ENCODE measurements at places on chromosomes 7 and 10. TPM values are rescaled to one million over a fixed set of nuclear protein-coding genes. Genes with fewer than 3 reads are reported as not detected.

The COL1A2 gene
- 2,588 TPM for total RNA-seq

The GAD2 gene
- 0.07 TPM for total RNA-seq

The RGS10 gene
- 16.2 TPM for total RNA-seq

The RBM28 gene
- total RNA-seq, result 29.3 TPM

The CYP2C18 gene
- 0.69 TPM for total RNA-seq

The NRCAM gene
- 61.8 TPM for total RNA-seq

The GPR85 gene
- 27.4 TPM for total RNA-seq

The NOS3 gene
- 3.2 TPM for total RNA-seq

The SP8 gene
- 8.1 TPM for total RNA-seq

The TDRD1 gene
- 0.04 TPM for total RNA-seq

The MRLN gene
- not detected for total RNA-seq

The CYP2C19 gene
- total RNA-seq, result not detected

The HILPDA gene
- 19.3 TPM for total RNA-seq

The ACBD7 gene
- total RNA-seq, result 2.4 TPM

The GIMAP5 gene
- 0.73 TPM for total RNA-seq

The FFAR4 gene
- total RNA-seq, result 0.17 TPM

The CLRN3 gene
- not detected for total RNA-seq

The ZWINT gene
- 3.2 TPM for total RNA-seq

The CROT gene
- total RNA-seq, result 10.3 TPM

The GRM3 gene
- total RNA-seq, result 3.4 TPM

The TMEM229A gene
- not detected for total RNA-seq

The HOXA1 gene
- total RNA-seq, result 44.5 TPM

The DEPP1 gene
- 1.2 TPM for total RNA-seq

The PRTFDC1 gene
- total RNA-seq, result 31.3 TPM

The VPS41 gene
- total RNA-seq, result 45.3 TPM

The FGFR2 gene
- 0.27 TPM for total RNA-seq

The IL2RA gene
- total RNA-seq, result 0.16 TPM

The AUTS2 gene
- 71.7 TPM for total RNA-seq

The ZNF736 gene
- 39.4 TPM for total RNA-seq

The AKR1E2 gene
- total RNA-seq, result 5.2 TPM

The ZNF425 gene
- total RNA-seq, result 2.6 TPM

The BLVRA gene
- total RNA-seq, result 21.9 TPM

The LRRC61 gene
- total RNA-seq, result 1.6 TPM

The INA gene
- 127 TPM for total RNA-seq

The IMPDH1 gene
- 33.7 TPM for total RNA-seq

The MCU gene
- 15.8 TPM for total RNA-seq

The CLDN3 gene
- 0.82 TPM for total RNA-seq

The ITGB8 gene
- 37.5 TPM for total RNA-seq

The ZPBP gene
- total RNA-seq, result not detected

The SPDYE11 gene
- total RNA-seq, result 0.73 TPM

The C10orf53 gene
- 0.15 TPM for total RNA-seq

The AKR1C2 gene
- 43.6 TPM for total RNA-seq

The SPAG6 gene
- total RNA-seq, result 1.1 TPM

The EBF3 gene
- total RNA-seq, result 0.11 TPM
